ENCODE measurements at places on chromosomes 7 and 10.

- DNase-seq, result no peak
Observed at GRCh38 chr7:16900209-16900768, 18.5 kb upstream of the AGR3 start.

DNA sequence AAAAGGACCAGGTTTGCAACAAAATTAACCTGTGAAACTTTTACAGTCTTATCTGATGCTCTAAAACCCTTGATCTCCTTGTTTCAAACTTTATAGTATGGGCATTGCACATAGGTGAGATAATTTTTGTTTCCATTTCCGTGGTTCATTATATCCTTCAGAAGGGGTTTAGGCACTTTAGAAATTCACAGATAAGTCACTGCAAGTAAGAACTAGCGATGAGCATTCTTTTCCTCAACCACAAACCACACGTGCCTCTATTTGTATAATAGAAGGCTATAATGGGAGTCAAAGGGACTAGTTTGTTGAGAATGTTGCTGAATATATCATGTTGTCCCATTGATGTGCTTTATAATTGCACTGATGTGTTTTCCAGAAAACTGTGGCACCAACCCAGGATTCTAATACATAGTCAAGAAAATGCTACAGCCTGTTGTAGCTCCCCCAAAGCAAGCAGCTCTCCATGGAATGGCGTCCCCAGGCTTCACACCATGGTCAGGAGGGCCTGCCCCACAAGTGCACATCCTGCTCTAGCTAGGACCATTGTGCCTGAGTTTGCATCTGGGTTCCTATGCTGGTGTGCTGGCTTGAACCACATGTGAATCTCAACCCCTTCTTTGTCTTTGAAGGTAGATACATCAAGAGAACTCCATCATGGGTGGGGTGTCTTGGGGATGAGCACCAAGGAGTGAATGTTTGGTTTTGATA lies 14.0 kb upstream of the ATXN7L1 start:
- DNase-seq, result no peak

DNA sequence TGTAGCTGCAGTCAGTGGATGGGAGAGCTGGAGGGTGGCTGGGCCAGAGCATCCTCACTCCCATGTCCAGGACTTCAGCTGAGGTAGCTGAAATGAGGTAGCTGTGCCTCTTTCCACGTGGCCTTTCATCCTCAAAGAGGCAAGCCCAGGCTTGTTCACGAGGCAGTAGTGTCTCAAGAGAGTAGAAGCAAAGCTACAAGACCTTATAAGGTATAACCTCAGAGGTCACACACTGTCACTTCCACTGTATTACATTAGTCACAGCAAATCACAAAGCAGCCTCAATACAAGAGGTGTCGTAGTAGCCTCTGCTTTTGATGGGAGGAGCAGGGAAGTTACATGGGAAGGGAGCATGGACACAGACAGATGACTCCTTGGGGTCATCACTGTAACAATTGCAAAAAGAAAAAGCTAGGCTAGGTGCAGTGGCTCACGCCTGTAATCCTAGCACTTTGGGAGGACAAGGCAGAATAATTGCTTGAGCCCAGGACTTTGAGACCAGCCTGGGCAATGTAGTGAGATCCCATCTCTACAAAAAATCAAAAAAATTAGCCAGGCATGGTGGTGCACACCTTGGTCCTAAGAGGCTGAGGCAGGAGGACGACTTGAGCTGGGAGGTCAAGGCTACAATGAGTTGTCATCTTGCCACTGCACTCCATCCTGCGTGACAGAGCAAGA lies 97.5 kb downstream of the SKIDA1 start:
- DNase-seq, result no peak

DNA sequence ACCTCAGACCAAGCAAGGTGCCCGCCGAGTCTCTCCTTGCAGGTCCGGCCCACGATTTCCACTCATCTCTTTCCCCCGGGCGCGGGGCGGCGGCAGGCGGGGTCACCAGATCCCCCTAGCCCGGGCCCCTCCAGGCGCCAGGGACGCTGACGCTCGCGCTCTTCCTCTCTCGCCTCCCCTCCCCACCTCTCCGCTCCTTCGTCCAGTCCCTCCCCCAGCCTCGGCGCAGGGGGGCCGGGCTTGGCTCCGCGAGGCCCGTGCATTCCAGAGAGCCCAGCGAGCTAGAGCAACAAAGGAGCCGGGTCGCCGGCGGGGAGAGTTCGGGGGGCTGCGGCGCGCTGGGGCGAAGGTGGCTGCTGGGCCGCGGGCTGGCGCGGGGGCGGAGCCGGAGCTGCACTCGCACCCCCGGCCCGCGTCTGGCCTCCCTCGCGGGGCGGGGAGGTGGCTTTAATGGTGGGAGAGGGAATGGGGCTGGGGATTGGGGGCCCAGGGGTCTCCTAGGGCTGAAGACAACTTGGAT lies at the start of gene SMO:
TSS of gene SMO (plus strand) at position 262 of the 520 bp plus-strand sequence. CDS start 519 bp downstream, outside the sequence.
- DNase-seq, result no peak

DNA sequence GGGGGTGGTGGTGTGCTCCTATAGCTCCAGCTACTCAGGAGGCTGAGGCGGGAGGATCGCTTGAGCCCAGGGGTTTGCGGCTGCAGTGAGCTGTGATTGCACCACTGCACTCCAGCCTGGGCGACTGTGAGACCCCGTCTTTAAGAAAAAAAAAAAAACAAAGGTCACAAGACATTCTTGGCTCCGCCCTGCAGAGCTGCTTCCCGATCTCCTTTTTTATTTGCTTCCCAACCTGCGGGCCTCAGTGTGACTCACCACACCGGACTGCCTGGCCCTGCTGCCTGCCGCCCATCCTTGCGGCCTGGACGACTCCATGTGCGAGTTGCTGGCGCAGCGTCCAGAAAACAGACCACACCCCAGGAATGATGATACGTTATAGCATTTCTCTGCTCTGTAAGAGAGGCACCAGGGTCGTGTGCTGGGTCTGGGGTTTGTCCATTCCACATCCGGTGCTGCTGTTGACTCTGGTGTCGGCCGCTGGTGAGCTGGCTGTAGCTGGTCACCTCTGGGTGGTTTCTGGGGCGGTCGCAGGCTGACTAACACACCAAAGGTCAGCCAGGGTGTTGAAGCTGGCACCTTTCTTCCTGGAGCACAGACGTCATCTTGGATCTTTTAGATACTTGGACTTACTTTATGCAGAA lies 123.6 kb downstream of the TCF7L2 start:
- no peak for DNase-seq

- no peak for DNase-seq
Observed at GRCh38 chr10:53983431-53983830, 817.6 kb downstream of the PCDH15 start.

DNA sequence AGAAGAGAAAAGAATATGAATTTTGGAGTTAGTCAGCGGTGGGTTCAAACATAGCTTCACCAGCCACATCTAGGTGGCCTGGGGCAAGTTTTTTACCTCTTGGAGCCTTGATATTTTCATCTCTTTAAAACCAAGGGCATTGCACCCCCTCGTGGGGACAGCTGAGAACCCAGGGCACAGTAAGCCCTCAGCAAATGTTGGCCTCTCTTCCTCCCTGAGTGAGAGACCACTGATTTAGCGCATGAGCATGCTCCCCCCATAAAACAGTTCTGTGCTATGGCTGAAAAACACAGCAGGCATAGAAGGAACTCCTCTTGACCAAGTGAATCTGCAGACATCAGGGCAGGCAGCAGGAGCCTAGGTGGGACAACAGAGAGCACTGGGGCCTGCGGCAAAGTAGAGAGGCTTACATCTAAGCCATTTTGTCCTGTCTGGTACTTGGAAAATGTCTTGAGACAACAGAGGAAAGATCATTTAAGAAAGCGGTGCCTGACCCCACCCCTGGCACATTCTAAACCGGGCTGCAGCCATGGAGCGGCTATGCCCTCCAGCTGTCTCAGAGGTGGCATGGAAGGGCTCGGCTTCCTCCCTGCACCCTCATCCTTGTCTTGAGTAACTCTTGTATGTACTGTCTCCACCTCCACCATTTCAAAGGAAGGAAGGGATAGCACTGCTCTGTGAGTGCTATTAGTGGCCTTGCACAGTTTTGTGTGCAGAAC lies 94.7 kb downstream of the ARHGAP22 start:
- DNase-seq, result no peak

DNA sequence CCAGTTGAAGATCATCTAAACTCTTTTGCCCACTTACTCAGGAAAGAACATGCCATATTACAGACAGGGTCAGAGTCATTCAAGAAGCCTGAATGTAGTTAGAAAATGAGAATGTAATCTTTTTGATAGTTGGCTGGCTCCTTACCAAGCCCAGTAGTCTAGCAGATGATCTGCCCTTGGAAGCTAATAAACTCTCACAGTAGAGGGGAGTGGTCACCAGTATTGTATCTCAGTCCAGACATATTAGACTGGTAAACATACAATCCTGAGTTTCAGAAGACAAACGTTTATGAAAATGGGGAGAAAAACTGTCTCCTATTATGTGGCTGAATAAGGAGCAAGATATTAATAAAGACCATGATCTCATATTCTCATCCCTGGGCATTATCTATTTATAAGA lies 65.3 kb downstream of the SEPTIN7 start:
- no peak for DNase-seq

- no peak for DNase-seq
Observed at GRCh38 chr10:47261556-47261955, 38.4 kb upstream of the GDF10 start.

- DNase-seq, result no peak
Observed at GRCh38 chr10:67853512-67853911, 15.5 kb upstream of the DNAJC12 start.

DNA sequence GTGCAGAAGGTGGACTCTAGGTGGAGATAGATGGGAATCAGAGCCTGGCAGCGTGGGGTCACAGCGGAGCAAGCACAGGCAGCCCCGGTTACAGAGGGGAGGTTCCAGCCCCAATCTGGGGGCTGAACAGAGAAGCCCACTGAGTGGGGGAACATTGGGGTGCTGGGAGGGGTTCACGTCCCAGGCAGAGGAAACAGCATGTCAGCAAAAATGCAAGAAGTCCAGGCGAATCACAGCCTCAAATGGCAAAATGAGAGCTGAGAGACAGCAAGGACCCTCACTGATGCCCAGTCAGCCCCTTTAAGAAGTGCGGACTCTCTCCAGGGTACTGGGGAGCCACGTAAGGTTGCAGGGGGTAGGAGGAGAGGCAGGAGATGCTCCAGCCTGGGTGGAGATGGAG lies 62.0 kb downstream of the ELFN1 start:
- DNase-seq, result no peak
